ENCODE measurements at places on chromosomes 6 and 20. TPM values are rescaled to one million over a fixed set of nuclear protein-coding genes. Genes with fewer than 3 reads are reported as not detected.

- no peak for DNase-seq
Measured at GRCh38 chr20:419556-420165, 11.6 kb downstream of the RBCK1 start.

DNA sequence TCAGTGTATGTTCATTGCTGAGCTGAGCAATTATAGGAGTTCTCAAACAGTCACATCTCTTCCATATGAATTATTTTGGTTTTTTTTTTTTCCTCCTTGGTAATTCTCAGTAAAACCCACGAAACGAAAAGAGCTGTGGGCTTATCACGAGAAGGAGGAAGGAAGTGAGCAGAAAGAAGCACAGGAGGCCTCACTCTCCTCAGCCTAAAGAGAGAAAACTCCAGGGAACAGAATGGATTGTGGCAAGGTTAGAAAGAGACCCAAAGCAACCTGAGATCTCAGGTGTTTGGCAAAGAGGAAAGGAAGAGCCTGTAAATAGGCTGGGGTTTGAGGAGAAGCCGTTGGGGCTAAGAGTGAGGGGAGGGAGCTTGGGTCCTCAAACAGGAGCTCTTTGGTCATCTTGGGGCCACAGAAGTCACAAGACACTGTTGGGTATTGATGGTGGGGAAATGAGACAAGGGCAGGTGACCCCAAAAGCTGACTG is 67.8 kb upstream of the CITED2 start:
- no peak for DNase-seq

The ARMC12 gene
- 1.5 TPM for total RNA-seq

The FOXQ1 gene
- 130 TPM for total RNA-seq

All from ureter (tissue), 1 donor.